ENCODE measurements at places on chromosomes 6 and 20. TPM values are rescaled to one million over a fixed set of nuclear protein-coding genes. Genes with fewer than 3 reads are reported as not detected.
A peak's percentile ranks its signal among the peaks of the same experiment; 100 is the strongest.

GRCh38 chr6:158808941-158809678, 10.1 kb downstream of the EZR start:
- peak; percentile 65 for DNase-seq

DNA sequence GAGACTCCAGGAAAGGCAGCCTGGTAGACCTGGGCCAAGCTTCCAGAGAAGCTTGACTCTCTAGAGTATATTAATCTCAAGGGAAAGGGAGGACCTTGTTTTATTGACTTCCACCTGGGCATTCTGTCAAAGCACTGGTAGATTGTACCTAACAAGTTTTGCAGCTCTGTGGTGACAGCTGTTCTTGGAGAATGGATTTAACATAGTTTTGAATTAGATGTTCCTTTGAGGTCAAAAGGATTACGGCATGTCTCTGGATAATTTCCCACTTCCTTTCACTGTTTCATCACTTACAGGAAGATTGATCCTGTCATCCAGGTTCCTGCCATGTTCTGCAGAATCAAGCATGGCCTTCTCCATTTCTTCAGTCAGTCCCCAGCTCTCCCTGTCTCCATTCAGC, 246.0 kb downstream of the PHACTR1 start:
- no peak for DNase-seq

DNA sequence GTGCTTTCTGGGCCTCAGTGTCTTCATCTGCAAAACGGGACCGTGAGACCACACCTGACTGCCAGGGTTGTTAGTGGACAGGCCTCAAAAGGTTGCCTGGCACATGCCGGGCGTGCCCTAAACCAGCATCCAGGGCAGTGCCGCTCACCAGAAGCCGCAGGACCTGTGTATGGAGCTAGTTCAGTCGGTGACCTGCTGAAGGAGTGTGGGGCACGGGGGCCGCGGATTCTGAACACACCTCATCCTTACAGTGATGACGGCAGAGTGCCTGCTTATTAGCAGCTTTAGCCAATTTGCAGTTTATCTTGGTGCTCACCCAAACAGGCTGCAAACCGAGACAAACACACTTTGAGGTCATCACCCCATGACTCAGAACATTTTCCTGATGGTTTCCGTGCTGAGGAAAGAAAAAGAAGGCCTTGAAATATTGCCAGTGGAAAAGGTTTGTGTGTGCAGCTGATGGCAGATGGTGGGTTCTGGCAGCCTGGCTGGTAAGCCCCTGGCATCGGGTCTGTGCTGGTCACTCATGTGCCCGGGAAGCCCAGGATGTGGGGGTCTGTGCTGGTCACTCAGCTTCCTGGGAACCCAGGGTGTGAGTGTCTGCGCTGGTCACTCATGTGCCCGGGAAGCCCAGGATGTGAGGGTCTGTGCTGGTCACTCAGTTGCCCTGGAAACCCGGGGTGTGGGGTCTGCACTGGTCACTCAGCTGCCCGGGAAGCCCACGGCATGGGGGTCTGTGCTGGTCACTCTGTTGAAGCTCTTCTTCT, 153.8 kb downstream of the ERMARD start:
- peak; percentile 62 for DNase-seq

GRCh38 chr6:3292431-3293197, 33.9 kb downstream of the PSMG4 start:
- DNase-seq, result no peak

DNA sequence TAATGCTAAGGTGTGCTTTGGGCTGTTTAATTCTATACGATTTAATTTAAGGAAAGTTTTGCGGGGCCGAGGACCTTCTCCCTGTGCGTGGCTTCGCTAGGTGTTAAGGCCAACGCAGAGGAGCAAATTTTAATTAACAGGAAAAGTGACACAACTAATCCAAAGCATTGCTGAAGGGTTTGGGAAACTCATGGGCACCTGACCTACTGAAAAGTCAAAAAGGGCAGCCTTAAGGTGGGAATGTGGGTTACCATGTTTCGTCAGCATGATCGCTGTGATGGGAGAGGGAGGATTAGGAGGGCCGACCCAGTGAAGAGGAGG, 415 bp upstream of the CUL9 start:
- DNase-seq, result no peak

- no peak for DNase-seq
These were observed 71.4 kb downstream of the ARID1B start for GRCh38 chr6:156848533-156848932.

ATF6B gene
- 60.3 TPM for total RNA-seq

GLP1R gene
- 9.0 TPM for total RNA-seq

GTSF1L gene
- total RNA-seq, result not detected

REV3L gene
- 134 TPM for total RNA-seq
